ENCODE measurements at places on chromosomes 13 and 19.

DNA sequence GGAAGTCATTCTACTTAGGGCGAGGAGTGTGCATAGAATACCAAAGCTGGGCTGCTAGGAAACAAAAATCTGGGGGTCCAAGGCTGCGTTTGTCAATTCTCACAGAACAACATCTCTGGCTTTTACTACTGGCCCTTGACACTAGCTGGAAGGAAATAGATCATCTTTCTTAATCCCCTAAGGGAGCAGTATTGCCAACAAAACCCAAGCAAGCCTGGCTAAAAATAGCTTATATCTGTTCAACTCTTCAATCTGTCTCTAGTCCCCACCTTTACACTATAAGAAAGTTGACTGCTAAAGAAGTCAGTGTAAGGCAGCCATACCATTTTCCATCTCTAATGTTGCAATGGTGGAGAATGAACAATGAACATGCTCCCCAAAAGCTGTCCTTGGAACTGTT lies 107.8 kb upstream of the SPRY2 start:
- DNase-seq: no peak

GRCh38 chr19:39052846-39053245 lies 20.5 kb upstream of the FBXO27 start:
- no peak for DNase-seq

- no peak for DNase-seq
Measured at GRCh38 chr19:28582796-28583195, 630.2 kb downstream of the UQCRFS1 start.

- no peak for DNase-seq
Measured at GRCh38 chr13:29479716-29480492, 115.6 kb downstream of the SLC7A1 start.

- DNase-seq: no peak
Measured at GRCh38 chr19:19613506-19613905, 5.0 kb downstream of the PBX4 start.

- no peak for DNase-seq
Measured at GRCh38 chr19:47068876-47069406, 20.5 kb upstream of the TMEM160 start.

DNA sequence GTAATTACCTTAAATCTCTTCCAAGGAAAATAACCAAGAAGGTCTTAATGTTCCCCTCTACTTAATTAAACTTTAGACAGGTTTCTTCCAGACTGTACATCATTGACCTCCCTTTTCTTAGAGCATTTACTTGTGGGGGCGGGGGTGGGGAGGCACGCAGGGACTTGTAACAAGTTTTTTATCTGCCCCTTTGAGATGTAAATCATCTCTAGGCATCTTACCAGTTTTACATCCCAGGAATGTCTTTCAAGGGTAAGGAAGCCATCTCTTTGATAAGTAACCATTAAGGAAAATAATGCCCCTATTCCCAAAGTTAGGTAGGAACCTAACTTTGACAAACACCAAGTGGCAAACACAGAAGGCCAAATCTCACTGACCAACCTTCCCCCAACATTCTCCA lies 528.6 kb downstream of the SUCLA2 start:
- DNase-seq: no peak

DNA sequence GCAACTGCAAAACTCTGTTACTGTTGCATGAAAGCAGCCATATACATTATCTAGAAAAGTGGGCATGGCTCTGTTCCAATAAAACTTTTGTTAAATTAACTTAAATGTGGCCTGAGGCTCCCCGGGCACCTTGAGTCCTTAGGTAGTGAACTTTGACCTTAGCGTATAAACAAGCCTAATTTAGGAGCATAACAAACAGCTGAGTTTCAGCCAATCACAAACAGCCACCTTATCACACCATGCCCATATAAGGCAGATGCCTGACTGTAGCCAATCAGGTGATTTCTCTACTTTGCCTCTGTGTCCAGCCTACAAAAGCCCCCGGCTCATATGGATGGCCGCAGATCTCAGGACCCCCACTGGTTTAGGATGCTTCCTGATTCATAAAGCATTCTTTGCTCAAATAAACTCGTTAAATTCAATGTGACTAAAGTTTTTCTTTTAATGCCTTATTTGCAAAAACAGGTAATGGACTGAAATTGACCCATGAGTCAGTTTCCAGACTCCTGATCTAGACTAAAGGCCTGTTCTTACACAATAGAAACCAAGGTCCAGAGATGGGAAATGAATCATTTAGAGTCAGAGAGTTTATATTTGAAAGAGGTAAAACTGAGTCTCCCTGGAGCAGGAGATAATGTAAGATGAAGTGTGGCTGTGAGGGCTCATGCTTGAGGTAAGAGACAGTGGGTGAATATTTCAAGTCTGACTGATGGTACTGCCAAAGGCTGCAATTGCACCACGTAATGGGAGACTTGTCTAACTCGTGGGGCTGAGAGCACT lies 130.2 kb downstream of the FGF9 start:
- DNase-seq: no peak

GRCh38 chr19:49937750-49938381 lies 8.6 kb upstream of the NUP62 start:
- DNase-seq: peak; percentile 88

- no peak for DNase-seq
Measured at GRCh38 chr19:31553846-31554215, 204.6 kb upstream of the TSHZ3 start.

DNA sequence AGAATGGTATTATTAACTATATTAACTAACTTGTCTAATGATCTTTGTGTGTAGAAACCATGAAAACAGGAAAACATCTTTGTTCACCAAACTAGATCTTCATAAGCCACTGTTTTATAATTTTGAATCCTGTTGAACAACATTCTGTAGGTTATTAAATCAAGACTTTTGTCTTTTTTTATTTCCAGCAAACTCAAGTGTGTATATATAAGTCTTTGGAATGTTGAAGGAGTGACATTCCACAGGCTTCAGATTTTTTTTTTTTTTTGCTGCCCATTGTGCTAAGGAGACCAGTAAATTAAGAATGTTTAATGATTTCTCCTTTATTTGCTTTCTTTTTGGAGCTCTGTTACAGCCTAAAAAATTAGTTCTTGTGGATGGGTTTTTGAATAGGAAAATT lies 89.6 kb downstream of the LMO7 start:
- no peak for DNase-seq

- DNase-seq: no peak
Measured at GRCh38 chr13:30559274-30559673, 58.4 kb upstream of the USPL1 start.

GRCh38 chr13:110023729-110024644 lies 237.6 kb upstream of the IRS2 start:
- DNase-seq: no peak

GRCh38 chr13:51311231-51311630 lies 28.3 kb upstream of the SERPINE3 start:
- DNase-seq: no peak

- DNase-seq: no peak
Measured at GRCh38 chr19:13053761-13054625, 48.7 kb downstream of the LYL1 start.

DNA sequence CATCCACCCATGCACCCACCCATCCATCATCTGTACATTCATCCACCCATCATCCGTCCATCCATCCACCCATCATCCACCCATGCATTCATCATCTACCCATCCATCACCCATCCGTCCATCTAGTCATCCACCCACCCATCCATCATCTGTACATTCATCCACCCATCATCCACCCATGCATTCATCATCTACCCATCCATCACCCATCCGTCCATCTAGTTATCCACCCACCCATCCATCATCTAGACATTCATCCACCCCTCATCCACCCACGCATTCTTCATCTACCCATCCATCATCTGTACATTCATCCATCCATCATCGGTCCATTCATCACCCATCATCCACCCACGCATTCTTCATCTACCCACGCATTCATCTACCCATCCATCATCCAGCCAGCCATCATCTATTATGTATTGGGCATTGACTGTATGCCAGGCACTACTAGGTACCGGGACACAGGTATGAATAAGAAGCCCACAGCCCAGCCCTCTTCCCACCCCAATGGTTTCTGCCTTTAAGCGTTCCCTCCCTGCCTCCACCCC lies 16.7 kb upstream of the GALP start:
- no peak for DNase-seq
